ENCODE measurements at places on chromosomes 3 and 15.

DNA sequence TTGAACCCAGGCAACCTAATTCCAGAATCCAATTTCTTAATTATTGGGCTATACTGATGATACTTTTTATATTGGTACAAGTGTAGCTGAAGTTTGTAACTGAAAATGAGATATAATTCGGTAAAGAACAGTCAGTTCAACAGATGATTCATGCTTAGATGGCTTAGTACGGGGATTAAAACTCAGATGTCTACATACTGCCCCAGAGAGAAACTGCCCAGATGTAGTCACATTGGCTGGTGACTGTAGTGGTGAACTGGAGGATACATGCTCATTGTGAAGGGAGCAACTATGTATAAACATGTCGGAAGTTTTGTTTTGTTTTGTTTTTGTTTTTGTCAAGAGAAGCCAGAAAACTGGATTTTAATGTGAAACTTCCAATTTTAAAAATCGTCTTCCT lies 179.6 kb downstream of the ADAMTSL3 start:
- no peak for DNase-seq

- DNase-seq = no peak
These were observed 62.5 kb upstream of the HRH1 start for GRCh38 chr3:11091791-11092190.

GRCh38 chr15:48062148-48062872 lies 58.5 kb upstream of the SLC24A5 start:
- no peak for DNase-seq

DNA sequence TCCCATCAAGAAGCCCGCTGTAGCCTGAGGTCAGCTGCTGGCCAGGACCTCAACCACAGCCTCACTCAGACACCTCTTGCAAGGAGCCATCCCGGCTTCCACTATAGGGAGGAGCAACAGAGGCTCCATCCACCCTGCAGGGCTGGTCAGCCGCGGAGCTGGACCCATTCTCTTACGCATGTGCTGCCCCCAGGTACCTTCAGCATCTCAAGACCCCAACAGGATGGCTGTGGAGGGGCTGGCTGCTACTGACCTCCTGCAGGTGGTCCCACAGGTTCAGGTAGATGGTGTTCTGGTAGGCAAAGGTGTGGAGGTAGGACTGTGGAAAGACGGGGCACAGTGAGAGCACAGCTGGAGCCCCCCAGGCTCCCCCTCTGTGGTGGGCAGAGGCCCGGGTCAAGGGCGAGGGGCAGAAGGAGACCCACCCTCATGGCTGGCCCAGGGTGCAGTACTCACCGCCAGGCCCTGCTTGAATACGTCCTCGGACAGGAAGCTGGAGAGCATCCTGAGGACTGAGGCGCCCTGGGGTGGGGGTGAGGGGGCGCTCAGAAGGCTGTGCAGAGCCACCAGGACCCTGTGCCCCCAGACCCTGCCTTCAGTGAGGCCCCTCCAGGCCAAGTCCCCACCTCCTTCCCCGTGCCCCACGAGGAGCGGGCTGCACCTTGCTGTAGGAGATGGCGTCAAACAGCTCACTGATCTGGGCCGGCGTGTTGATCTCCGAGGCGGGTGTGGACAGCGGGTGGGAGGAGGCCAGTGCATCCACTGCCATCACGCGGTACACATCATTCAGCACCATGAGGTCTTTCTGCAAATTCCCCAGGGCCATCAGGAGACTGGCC lies 11.4 kb downstream of the ANPEP start:
- no peak for DNase-seq

DNA sequence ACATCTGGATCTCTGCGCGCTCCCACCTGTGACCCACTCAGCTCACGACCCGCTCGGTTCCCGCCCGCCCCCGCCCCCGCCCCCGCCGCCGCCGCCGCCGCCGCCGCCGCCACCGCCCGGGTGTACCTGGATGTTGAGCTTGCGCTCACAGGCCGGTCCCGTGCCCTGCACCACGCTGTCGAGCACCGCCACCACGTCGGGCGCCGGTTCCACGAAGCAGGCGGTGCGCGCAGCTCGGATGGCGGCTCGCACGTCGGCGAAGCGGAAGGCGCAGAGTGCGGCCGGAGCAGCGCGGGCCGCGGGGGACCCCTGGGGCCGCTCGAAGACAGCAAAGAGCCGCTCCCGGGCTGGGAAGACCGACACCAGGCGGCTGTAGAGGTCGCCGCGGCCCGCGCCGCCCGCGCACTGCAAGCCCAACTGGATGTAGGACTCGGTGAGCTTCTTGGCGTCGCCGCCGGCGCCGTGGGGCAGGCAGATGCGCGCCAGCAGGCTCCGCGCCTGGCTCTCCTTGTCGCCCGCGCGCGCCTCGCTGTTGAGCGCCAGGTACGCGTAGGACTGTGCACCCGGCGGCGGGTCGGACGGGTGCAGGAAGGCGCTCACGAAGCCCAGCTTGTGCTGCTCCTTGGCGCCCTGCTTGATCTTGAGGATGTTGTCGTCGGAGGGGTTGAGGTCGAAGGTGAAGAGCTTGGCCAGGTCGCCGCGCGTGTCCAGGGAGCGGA lies 1.1 kb downstream of the PLXND1 start:
- DNase-seq = no peak

DNA sequence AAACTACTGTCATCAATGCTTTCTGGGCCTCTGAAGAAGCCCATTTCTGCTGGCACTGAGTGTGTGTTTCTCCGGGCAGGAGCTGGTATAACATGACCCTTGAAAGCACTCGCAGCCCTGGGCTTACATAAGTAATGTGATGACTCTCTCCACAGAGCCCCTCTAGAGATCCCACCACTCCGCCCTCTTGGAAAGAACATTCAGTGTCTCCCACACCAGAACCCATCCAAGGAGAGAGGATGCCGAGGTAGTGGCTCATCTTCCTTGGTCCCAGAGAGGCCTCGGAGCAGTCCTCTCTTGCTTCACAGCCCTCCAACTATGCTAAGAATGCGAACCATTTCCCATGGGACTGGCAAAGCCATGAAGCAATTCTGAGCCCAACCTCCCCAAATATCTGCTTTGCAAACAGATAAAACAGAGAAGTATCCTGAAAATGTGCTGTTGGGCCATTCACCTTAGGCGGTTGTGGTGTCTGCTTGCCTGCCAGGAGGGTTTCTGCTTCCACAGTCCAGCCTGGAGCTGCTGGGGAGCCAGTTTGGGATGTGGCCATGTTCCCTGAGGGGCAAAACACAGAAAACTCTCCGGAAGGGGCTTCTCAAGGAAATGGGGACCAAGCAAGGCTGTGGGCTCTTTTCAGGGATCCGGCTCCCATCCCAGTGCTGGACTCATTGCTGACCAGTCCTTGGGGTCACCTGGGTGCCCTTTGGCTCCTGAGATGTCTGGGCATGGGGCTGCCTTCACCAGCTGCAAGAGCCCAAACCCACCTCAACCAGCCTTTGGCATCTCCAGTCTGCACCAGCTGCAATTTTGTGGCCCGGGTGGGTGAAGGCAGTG lies 47.3 kb downstream of the AMOTL2 start:
- no peak for DNase-seq

DNA sequence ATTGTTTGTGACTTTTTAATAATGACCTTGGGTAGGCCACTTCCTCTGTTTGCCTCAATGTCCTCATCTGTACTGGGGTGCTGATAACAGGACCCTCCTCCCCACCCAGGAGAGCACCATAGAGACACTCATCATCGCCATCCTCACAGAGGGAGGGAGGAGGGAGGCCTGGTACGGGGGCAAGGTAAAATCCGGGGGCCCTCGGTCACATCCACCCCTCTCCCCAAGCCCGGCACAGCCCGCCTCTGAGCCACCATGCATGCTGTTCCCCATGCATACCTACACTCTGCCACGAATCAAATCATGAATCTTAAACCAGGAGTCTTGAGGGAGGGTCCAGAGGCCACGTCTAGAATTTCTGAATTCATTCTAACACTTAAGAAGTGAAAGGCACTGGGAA lies 74.9 kb upstream of the IQSEC1 start:
- DNase-seq = no peak

GRCh38 chr3:57787867-57788623 lies 31.9 kb downstream of the SLMAP start:
- DNase-seq = no peak

DNA sequence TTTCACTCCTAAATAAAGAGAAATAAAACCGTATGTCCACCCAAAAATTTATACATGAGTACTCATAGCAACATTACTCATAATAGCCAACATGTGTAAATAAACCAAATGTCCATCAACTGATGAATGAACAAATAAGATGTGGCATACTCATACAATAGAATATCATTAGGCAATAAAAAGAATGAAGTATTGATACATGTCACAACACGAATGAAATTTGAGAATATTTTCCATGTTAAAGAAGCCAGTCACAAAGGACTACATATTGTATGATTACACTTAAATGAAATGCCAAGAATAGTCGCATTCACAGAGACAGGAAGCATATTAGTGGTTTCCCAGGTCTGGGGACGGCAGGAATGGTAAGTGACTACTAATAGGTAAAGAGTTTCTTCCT lies 869.2 kb downstream of the IGSF11 start:
- DNase-seq = no peak

DNA sequence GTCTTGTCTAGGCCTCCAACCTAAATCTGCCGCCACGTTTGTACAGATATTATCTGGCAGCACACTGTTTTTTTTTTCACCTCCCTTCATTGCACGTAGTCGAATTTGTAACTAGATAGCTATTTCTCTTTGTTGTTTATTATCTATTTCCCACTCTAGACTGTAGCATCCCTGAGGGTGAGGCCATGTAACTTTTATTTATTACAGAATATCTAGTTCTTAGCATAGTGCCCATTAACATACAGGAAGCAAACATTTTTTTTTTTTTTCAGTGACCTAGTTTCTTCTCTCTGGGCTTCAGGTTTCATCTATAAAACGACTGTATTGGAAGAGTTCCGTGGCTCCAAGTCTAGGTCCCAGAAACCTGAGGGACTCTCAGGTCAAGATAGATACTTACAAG lies 354.3 kb downstream of the FGF12 start:
- DNase-seq = no peak

DNA sequence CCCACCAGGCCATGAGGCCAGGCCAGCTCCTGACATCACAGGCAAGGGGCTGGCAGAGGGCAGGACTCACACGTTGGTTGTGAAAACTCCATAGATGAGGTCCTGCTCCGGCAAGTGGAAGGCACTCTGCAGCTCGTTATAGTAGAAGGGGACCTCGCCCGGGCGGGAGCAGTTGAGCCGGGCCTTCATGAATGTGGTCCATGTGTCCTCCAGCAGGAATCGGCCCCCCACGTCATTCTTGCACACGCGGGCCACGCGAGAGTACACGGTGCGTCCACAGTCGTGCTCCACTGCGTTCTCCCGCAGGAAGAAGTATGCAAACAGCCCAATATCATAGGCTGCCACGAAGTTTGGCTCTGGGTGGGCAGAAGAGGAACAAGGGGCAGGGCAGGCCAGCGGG lies 101.2 kb downstream of the SEMA5B start:
- no peak for DNase-seq

- peak; percentile 85 for DNase-seq
These were observed 120.9 kb downstream of the ERC2 start for GRCh38 chr3:56347219-56347871.

DNA sequence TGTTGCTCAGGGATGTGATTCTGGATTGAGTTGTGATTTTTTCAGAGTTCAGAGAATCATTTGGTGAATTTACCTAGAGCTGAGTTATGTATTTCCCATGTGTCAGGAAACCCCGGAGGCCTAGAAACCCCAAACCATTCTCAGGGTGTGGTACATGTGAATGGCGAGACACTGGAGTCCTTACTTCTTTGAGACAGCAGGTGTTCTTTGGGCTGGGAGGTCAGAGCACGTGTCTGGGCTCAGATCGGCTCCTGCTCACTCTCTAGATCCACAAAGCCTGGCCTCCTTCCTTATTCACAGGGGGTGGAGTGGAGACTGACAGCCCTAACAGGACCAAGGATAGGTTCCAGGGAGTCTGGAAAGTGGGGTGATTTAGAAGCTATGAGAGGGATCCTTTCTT lies 145.8 kb downstream of the CHDH start:
- no peak for DNase-seq

GRCh38 chr15:97504031-97504792 lies 456.3 kb upstream of the ARRDC4 start:
- DNase-seq = no peak

- DNase-seq = no peak
These were observed 111.7 kb downstream of the XXYLT1 start for GRCh38 chr3:195159117-195159813.

DNA sequence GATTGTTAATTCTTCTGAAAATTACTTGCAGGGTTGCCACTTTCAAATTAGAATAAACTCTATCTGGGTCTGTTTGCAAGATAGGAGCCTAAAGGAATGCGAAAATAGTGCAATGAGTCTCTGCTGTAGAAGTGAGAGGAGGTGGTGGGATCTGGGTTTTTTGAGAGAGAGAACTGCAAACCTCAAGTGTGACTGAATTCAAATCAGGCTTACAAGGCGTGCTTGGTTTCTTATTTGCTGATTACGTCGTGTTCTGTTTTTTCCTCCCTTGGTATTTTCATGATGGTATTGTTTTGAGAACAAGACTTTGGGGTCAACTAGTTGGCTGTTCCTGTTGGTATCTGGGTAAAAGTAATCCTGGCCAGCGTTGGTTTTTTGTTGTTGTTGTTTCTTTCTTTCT lies 490.9 kb upstream of the CFAP20DC start:
- DNase-seq = no peak

- no peak for DNase-seq
These were observed 80.0 kb upstream of the CACNA2D3 start for GRCh38 chr3:54042259-54042823.

- peak; percentile 58 for DNase-seq
These were observed 612 bp upstream of the TBL1XR1 start for GRCh38 chr3:177197727-177198460.

DNA sequence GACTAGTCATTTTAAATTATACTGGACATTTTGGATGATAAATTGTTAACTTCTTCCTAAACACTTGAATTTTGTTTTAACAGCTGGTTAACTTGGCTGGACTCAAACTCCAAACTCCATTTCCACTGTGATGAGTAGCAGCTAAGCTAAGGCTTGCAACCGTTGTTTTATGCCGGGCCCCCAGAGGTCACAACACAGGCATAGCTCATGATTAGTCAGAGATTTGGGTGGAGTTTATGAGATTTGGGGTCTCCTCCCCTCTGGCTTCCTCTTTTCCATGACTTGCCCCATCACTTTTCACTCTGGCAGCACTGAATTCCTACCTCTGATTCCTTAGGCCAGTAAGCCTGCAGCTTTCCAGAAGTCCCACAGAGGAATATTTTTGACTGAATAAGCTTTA lies 12.8 kb downstream of the THAP10 start:
- DNase-seq = no peak

GRCh38 chr3:34016925-34017587 lies 218.6 kb downstream of the PDCD6IP start:
- no peak for DNase-seq

GRCh38 chr3:157859541-157859940 lies 246.7 kb downstream of the SHOX2 start:
- DNase-seq = no peak

GRCh38 chr3:16404349-16404895 lies 109.1 kb downstream of the RFTN1 start:
- DNase-seq = no peak

GRCh38 chr3:143139762-143140161 lies 20.2 kb downstream of the CHST2 start:
- DNase-seq = no peak

- no peak for DNase-seq
These were observed 290.0 kb upstream of the CFAP20DC start for GRCh38 chr3:59339818-59340217.

GRCh38 chr15:78392430-78392829 lies 45.6 kb upstream of the IREB2 start:
- DNase-seq = no peak

- no peak for DNase-seq
These were observed 338.5 kb upstream of the THBS1 start for GRCh38 chr15:39242345-39242744.

- DNase-seq = no peak
These were observed 90.7 kb downstream of the RTP4 start for GRCh38 chr3:187458921-187459320.

GRCh38 chr3:184539801-184540435 lies 21.7 kb upstream of the EPHB3 start:
- DNase-seq = no peak
